ENCODE measurements at places on chromosomes 6 and 20.

GRCh38 chr6:68876792-68877493 lies 241.9 kb downstream of the ADGRB3 start:
- DNase-seq = no peak

DNA sequence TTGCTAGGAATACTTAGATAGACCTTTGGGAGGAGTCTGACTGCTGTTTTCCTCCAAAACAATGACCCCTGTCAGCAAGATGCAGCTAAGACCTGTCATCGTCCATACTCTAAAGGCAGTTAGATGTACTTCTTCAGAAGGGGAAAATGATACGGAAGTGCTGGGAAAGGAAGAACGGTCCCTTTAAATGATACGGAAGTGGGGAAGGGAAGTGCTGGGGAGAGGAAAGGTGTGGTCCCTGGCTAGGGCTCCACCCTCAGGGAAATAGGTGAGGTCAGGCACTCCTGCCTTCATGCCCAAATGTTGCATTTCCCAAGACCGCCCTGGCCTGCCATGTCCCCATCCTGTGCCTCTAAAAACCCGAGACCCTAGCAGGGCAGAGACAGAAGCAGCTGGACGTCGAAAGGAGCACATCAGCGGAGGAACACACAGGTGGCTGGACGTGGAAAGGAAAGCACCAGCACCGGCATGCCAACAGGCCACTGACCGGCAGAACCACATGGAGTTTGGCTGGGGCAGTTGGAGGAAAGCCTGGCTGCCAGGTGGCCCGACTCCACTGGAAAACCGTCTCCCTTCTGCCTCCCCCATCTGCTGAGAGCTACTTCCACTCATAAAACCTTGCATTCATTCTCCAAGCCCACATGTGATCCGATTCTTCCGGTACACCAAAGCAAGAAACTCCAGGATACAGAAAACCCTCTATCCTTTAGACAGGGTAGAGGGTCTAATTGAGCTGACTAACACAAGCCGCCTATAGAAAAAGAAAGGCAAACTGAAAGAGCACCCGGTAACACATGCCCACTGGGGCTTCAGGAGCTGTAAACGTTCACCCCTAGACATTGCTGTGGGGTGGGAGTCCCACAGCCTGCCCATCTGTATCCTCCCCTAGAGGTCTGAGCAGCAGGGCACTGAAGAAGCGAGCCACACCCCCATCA lies 94.6 kb downstream of the FAXC start:
- no peak for DNase-seq

GRCh38 chr6:80437221-80437620 lies 330.8 kb downstream of the BCKDHB start:
- no peak for DNase-seq

DNA sequence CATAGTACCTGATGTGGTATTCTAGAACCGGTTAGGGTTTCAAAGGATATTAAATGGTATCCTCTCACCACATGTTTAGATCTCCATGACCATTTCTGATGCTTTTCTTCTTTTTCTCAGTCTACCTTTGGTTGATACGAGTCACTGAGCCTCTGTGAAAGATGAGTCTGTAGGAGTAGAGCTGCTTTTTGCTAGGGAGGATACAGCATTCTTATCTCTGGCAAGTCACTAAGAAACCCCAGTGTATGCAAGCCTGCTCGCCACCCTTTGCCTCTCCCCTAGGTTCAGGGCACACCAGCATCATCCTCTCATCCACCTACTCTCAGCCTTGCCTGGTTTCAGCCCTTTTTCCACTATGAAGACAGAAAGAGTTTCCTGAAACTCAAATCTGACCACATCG lies 89.9 kb downstream of the MTFR2 start:
- DNase-seq = no peak

GRCh38 chr20:53513489-53514298 lies 79.9 kb downstream of the ZNF217 start:
- DNase-seq = no peak

DNA sequence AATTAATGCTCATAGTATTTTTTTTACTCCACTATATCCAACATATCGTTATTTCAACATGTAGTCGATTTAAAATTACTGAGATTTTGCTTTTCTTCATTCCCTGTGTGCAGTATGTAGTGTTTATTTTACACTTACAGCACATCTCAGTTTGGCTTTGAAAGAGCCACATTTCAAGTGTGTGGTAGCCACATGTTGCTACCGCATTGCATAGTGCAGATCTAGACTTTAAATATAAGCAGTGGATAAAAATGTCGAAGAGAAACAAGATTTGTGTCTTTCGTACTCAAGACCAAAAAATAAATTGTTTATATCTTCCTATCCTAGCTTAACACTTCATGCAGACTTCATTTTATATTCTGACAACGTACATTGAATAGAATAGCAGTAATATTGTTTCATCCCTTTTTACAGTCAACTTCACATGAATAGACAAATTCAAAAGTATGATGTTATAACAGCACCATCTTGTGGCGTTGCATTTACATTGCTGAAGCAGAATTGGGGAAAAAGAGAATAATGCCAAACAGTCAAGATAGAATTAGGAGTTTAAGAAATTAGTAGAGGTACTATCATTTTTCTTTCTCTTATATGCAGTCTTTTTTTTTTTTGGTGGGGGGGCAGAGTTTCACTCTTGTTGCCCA lies 29.9 kb downstream of the FBXO5 start:
- DNase-seq = no peak

- no peak for DNase-seq
Measured at GRCh38 chr6:67676892-67677291, 958.2 kb upstream of the ADGRB3 start.

DNA sequence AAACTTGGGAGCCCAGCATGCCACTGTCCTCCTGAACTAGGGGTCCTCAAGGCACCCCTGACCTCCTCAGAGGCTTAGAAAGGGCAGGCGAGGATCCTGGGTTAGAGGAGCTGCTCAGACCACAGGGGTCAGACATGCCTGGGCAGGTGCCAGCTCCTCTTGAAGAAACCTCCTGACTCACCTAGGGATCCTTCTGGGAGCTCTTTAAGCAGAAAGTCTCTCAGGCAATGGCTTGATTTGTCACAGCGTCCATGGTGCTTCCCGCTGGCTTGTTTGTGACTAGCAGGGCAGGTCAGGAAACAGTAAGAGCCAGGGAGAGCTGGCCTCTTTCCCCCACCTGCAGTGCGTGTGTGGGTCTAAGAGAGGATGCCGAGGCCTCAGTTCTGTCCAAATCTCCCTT lies 174.5 kb upstream of the SNX9 start:
- DNase-seq = no peak

DNA sequence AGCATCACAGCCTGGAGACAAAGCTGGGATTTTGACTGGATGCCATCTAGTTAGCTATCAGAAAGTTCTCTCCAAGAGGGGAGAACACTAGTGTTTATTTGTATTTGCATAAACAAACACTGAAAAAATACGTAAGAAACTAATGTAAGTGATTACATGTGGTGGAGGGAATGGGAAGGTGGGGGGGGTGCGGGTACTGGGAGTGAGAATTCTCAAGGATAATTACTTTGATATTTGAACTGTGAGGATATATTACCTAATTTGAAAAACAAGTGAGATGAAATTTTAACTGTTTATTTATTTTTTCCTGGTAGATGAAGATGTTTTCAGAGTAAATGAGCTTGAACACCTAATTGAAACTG lies 54.7 kb downstream of the VEGFA start:
- no peak for DNase-seq

- no peak for DNase-seq
Measured at GRCh38 chr6:17172836-17173470, 71.1 kb downstream of the STMND1 start.
